Foreskin keratinocyte (primary cell): ENCODE measurements at places on chromosomes 5 and 9.

GRCh38 chr5:157511651-157512644, 51.9 kb downstream of the NIPAL4 start:
- DNase-seq, result peak; percentile 82

GRCh38 chr9:14326264-14326826, 12.4 kb upstream of the NFIB start:
- DNase-seq, result peak; percentile 75

DNA sequence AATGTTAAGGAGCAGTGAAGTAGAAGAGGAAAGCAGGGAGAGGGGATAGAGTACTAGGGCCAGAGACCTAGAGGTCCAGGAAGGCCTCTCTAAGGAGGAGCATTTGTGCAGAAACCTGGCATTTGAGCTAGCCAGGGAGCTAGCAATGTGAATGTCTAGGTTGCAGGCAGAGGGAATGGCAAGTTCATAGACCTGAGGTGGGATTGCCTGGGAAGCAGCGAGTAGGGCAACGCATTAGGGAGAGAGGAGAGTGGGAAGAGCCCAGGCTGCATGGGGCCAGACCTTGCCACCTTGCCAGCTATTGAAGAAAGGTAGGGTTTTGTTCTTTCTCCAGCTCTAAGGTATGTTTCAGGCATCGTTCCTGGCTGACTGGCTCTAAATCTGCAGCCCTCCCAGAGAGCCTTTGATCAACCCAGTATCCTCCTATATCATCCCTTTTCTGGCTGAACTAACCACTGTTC, 54.0 kb downstream of the SLC22A5 start:
- DNase-seq, result no peak

DNA sequence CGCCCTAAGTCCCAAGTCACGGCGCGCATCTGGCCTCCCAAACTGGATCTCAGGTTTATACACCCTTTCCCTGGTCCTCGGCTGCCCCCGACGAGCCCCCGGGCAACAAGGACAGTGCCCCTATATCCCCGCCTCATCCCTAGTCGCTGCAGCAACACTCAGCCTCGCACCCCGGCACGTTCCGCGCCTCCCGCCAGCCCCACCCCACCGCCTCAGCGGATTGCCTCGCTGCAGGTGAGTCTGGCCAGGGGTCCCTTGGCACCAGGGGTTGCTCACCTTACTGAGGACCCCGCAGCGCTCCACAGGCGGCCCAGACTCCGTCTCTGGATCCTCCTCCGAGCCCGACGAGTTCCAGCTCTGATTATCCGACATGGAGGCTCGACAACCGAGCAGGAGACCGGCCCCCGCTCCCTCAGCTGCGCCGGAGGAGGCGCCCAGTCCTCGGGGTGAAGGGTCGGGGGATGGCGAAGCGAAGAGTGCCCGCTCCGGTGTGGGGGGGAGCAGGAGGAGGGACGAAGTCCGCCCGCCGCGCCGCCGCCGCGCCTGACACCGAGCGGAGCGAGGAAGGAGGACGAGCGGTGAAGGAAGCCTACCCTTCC, 494 bp downstream of the CERT1 start:
- no peak for DNase-seq

GRCh38 chr9:128595471-128595870, 43.1 kb downstream of the SPTAN1 start:
- DNase-seq, result no peak

DNA sequence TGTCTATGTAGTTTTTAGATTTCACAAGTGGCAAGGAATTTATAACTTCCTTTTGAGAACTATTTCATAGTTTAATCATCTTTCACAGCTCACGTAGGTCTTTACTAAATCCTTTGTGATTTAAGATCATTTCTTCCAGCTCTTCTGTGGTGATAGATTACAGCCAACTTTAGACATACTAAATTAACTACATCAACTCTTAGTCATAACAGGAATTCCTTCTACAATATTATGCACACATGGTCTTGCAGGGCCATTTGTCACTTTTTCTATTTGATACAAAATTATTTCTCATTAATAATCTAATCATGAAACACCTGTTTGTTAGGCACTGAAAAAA, 208.4 kb downstream of the PDE4D start:
- DNase-seq, result no peak

GRCh38 chr5:81486711-81487110, 92.8 kb upstream of the ACOT12 start:
- DNase-seq, result no peak

DNA sequence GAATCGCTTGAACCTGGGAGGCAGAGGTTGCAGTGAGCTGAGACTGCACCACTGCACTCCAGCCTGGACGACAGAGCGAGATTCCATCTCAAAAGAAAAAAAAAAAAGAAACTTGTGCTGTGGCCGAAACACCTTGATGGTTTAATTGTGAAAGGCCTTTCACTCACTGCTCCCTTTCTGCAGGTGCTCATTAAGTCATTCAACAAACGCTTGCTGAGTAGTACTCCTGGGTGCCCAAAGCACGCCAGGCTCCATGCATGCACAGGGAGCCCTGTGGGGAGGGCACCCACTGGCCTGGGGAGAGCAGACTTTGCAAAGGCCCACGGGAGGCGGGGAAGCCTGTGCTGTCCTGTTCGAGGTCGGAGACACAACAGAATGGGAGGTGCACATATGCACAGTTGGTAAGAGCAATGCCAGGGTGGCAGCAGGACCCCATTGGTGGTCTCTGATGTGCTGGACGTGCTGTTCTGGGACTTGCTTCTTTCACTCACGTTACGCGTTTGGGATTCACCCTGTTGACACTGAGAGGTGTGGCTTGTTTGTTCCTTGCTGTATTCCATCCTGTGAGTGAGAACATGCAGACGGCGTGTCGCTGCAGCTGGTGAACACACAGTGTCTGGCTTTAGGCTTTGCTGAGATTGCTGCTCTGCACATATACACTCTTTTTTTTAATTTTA, 3.0 kb upstream of the ENTPD2 start:
- no peak for DNase-seq

DNA sequence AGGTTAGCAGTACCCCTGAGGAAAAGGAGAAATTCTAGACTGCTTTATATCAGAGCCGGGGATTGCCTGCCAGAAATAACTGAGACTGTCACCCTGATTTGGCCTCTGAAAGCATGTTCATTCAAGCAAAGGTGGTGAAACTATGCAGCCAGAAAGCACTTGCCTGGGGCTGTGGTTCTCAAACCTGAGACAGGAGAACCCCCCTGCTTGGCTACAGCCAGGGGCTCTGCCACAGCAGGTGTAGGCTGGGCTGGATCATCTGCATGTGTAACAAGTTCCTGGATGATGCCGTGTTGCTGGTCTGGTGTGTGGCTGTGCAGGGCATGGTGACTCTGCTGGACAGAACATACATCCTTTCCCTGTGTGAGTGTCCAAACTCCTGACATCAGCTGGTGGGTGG, 157.8 kb downstream of the NXNL2 start:
- DNase-seq, result peak; percentile 80

- DNase-seq, result no peak
These were observed 66.5 kb downstream of the ALDH1A1 start for GRCh38 chr9:72886386-72886785.

- DNase-seq, result no peak
These were observed 62.1 kb downstream of the DAB2IP start for GRCh38 chr9:121713400-121714070.

- no peak for DNase-seq
These were observed 45.1 kb downstream of the PCSK5 start for GRCh38 chr9:75935591-75935990.

DNA sequence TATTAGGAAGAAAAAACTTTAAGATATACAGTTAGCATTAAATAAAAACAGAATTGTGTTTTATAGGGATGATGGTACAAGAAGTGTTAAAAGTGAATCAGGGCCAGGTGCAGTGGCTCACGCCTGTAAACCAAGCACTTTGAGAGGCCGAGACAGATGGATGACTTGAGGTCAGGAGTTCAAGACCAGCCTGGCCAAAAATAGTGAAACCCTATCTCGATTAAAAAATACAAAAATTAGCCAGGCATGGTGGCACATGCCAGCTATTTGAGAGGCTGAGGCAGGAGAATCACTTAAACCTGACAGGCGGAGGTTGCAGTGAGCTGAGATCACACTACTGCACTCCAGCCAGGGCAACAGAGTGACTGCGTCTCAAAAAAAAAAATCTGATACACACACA, 282.9 kb upstream of the ATP10B start:
- DNase-seq, result no peak
